ENCODE measurements at places on chromosomes 5 and 9.

DNA sequence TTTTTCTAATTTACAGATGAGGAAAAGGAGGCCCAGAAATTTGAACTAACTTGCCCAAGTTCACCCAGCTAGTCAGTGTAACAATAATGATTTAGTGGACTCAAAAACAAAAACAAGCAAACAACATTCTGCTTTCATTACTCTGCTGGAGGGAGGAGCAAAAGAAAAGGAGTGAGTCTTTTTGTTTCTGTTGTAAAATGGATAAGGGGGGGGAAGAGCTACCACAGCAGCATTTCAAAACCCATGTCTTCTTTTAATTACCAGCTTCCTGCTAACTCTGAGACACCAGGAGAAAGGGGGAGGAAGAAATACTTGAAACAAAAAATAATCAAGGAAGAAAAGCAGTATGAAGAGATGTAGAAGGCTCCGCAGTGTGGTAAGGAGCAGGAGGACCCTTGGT, 39.2 kb upstream of the EQTN start:
- DNase-seq, result no peak

DNA sequence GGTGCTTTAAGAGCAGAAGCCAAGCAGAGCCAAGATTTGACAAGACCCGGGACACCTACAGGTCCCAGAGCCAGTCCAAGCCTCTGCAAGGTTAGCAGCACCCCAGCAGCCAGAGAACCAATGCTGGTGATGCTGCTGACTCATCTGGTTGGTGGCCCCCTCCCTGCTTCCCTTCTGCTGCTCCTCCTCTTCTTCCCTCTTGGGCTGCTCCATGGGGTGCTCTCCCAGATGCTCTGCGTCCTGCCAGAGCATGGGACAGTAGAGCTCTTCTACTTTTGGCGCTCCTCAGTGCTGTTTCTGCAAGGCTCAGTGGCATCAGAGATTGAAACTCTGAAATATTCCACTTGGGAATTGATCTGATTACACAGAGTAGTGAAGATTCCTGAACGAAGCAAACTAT, 76.1 kb upstream of the SAP30L start:
- no peak for DNase-seq

DNA sequence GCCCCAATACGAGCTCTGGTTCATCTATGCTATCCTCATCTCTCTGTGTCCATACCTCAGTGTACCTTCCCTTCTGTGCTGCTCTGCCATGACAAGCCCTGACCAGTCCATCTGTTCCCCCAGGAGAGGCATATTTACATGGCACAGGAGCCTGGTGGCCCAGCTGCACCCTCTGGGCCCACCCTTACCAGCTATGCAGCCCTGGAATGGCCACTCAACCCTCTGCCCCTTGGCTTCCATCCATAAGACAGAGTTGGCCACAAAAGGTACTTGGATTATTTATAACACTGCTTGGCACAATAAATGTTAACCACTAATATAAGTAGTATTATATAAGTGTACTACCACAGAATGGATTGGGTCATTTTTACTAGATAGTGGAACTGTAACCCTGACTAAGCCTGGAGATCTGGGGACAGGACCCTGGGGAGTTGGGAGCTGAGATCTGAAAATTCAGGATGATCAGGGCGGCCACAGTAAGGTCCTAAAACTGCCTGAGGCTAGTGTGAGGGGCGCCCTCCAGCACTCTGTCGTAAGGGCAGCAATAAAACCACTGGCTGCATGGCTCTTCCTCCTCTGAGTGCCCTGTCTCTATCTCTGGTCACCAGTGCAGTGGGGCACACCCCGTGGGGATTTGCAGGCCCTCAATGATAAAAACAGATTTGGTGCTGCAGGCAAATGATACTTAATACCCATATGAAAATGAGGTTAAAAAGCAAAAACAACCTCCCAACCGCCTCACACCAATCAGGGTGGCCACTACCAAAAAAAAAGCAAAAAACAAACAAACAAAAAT, 65.8 kb downstream of the SEMA4D start:
- DNase-seq, result no peak

DNA sequence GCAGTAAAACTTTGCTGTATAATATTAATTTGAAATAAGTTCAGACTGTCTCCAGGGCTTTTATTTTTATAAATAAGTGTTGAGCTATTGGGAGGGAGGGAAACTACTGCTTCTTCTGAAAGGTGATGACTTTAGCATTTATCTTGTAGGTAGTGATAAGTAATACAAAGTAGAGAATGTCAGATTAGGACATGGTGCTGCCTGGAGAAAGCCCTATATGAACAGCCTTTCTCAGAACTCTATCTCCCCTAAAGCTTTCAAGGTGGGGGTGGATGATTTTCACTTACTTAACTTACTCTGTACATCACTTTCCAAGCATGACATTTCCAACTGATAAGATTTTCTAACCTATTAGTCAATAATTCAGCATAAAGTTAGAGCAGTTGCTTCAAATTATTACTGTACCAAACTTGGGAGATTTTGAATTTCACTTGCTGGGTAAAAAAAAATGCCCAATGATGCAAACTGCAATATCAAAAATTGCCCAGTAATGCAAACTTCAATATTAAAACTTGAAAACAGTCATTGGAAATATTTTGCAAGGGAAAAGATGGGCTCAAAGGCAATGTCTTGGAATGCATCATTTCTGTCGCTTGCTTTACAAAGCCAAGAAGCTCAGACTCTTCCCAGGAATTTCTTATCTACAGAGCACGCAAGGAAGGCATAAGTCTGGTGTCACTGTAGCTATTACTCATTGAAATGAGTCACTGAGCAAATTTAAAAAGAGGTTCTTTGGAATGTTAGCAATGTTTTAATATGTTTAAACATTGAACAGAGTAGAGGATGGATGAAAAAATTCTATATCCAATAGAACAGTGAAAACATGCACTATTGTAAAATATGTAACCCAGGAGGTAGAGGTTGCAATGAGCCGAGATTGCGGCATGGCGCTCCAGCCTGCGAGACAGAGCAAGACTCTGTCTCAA, 569.5 kb downstream of the PSAT1 start:
- DNase-seq, result peak; percentile 49

DNA sequence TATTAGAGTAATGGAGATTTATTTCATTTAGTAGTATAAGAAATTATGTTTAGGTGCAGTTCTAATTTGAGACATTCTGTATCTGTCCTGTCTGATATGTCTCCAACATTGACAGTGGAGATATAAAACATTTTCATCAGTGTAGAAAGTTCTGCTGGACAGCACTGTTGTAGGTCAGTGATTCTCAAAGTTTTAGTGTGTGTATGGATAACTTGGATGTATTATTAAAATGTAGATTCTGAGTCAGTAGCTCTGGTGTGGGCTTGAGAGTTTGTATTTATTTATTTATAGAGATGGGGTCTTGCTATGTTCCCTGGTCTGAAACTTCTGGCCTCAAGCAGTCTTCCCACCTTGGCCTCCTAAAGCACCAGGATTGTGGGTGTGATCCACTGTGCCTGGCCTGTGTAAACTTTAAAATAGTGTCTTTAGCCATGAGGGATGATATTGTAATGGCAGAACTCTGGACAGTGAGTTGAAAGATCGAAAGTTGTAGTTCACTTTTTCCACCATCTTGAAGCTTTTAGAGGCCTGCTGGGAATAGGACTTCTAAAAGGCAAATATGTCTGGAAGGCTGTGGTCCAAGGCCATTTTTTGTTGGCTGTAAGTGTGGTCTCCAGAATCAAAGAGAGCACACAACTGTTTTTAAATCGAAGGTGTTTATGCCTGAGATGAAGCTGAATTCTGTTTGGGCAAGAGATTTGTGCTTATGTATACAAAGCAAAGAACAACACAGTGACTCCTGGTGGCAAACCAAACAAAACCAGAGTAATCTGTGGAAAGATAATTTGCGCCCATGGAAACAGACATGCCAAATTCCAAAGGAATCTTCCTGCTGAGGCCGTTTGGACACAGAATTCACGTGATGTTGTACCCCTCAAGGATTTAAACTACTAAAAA, 12.4 kb downstream of the UBAP1 start:
- DNase-seq, result peak; percentile 16

DNA sequence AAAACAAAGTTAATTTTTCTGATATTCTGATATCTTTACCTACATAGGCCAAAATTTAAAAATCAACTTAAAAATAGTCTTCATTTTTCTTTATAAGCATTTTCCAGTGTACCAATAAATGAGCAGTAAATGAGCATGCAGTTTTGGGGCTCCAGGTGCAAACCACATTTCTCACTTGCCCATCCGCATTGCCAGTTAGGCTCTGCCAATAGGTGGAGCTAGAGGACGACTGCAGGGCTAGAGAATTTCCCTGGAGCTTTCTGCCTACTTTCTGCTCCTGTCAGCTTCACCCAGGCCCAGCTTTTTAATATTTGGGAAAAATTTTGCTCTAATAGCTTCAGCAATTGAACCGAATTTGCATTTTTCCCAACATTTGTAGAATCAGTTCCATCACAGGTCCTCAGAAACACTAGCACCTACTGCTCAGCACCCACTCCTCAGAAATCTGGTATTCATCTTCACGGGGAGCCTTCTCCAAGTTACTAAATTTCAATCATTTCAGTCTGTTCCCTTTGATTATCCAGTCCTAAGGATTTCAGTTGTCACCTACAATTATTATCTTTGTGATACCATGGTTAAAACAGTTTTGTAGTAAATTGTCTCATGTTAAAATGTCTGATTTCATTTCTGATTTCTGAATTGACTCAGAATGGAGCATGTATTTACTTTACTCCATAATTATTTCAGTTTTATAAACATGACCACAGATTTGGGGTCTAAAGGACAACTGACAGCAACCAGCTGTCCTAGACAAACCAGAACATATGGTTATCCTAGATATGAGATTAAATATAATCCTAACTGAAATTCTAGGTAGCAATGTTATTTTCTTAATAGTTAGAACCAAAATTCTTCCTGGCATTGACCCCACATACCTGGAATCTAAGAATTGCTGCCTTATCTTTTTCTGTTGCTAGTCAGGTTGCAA, 104.6 kb upstream of the FAM174A start:
- DNase-seq, result peak; percentile 17

DNA sequence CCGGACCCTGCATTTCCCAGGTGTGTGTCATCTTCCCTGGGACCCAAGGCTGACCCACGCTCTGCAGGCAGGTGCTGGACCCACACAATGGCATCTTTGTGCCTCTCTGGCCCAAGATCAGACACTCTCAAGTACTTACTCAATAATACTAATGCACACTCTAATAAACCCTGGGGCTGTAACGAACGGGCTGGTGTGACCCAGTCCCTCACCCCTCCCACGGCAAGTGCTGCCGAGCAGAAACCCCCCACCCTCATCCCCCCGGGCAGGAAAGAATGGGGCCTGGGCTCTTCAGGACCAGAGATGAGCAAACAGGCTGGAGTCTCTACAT, 1.1 kb upstream of the OBP2B start:
- no peak for DNase-seq

GRCh38 chr9:131703697-131704096, 36.2 kb downstream of the RAPGEF1 start:
- no peak for DNase-seq

DNA sequence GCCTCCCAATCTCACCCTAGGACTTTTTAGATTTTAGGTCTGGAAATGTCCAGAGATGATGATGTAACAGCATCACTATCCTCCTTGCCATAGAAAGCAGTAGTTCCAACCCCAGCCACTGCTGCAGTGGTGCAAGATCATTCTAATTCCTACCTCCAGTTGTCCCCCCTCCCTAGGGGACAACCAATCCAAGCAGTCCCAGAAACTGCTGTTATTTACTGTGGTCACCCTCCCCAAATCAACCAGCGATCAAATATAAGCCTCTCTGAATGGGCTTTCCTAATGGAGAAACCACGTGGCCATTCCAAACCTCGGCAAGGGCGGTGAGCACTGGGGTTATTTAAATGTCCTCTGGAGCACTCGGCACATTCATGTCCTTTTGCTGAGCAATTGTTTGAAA, 159.8 kb downstream of the SLF1 start:
- DNase-seq, result no peak

- DNase-seq, result no peak
These were observed 656.5 kb downstream of the TLE1 start for GRCh38 chr9:81032831-81033230.

DNA sequence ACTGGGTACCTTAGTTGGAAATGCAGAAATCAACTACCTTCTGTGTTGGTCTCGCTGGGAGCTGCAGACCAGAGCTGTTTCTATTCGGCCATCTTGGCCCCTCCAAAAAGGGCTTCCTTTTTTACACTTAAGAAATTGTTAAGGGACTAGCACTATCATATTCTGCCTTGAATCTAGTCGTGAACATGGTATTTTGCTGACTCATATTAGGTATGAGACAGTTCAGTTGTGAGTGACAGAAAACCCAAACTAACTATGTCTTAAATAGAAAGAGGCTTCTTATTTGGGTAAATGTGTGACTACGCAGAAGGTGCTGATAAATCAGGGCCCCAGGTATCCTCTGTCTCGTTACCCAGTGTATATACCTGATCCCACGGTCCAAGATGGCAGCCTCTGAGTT, 298.2 kb downstream of the EDIL3 start:
- DNase-seq, result no peak

DNA sequence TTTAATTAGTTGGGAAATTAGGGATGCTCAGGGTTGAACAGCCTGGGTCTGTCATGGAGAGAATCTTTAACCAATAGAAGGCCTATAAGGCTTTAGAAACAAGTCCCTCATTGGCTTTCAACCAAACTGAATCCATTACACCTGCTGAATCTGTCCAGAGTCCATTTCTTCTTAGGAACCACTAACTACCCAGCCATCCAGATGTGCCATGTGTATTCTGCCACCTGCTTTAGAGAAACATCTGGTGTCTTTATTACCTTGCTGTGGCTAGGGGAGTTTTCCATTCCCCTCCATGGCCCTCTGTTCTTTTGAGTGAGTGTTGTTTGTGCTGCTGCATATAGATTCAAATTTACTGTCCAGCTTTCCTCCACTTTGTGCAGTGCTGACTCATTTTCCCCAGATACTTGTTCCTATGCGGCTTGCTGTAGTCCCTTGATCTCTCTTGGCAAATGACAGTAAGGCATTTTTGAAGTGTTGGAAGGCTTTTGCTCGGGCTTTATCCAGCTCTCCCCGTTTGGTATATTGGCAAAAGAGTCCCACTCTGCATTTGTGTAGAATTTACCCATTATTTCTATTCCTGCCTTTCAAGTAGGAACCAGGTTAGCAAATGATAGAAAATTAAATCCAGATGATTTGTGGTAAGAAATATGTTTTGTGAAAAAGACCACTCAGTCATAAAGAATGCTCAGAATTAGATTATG, 54.6 kb downstream of the NLN start:
- DNase-seq, result no peak

DNA sequence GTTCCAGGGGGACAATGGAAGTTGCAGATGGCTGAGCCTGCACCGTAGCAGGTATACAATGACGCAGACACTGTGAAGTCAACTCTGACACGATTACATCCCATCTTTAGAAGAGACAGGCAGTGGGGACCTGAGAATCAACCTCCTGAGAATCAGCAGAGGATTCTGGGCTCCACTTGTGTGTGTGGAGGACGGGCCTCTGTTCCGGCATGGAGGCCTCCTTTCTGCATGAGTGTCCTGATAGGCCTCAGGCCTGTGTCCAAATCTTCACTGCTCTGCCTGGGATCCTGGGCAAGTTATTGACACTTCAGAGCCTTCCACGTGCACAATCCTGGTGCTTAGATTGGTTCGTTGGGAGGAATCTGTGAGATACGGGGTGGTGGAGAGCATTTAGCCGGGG, 151.2 kb upstream of the COL5A1 start:
- no peak for DNase-seq

GRCh38 chr5:153883854-153884611, 154.7 kb downstream of the FAM114A2 start:
- DNase-seq, result peak; percentile 75

- peak; percentile 87 for DNase-seq
These were observed 289.5 kb downstream of the DOCK8 start for GRCh38 chr9:503881-504852.

Data from brain (organoid and tissue), 16 donors.